ENCODE measurements at places on chromosomes 12 and 14. TPM values are rescaled to one million over a fixed set of nuclear protein-coding genes. Genes with fewer than 3 reads are reported as not detected.

DNA sequence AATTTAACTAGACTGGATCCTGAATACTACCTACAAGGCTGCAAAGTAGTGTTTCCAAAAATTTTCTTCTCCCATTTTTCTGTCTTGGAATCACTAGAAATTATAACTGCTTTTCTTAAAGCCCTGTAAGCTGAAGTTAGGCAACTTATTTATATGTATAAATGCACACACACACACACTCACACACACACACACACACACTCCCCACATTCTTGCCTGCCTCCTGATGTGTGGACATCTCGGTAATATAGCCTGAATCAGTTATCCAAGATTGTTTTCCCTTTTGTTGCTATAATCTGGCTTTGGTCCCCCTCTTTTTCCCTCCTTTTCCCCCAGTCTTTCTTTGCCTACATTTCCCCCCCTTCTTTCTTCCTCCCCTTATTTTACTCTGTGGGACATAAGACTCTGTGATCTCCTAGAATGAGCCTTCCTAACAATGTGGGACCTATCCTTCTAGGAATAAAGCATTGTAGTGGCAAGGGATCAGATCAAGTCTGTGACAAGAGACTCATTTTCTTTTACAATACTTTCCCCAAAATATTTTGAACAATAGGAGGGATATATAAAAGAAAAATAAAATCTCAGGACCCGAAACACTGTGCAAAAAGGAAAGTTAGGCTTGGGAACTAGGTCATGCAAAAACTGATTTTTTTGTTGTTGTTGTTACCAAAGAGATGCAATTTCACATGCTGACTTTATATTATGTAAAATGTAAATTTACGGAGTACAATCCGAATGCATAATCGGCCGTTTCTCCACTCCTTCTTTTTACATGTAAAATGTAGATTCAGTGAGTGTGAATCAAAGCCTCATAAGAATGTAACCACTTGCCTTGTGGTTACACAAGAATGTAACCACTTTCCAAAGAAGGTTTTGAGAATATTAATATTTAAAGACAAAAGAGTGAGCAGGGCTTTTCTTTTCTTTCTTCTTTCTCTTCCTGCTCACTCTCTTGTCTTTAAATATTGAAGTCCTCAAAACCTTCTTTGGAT lies 26.3 kb upstream of the CD69 start:
- DNase-seq, result peak; percentile 26

CLEC9A gene
- total RNA-seq, result not detected

DNA sequence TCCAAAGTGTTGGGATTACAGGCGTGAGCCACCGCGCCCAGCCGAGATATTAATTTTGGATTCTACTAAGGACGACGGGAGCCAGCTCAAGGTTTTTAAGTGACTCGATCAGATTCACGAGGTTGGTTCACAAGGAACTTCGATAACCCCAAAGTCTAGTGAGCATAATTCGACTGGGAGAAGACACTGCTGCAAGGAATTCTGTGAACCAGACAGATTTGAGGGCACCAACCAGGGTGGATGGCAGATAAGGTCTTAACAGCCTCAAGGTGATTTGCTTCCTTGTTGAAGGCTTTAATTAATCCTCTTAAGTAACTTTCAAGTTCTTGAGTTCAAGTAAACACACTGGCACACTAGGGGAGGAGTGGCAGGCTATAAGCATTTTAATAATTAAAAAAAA lies 1.1 kb upstream of the KLHDC2 start:
- no peak for DNase-seq

DNA sequence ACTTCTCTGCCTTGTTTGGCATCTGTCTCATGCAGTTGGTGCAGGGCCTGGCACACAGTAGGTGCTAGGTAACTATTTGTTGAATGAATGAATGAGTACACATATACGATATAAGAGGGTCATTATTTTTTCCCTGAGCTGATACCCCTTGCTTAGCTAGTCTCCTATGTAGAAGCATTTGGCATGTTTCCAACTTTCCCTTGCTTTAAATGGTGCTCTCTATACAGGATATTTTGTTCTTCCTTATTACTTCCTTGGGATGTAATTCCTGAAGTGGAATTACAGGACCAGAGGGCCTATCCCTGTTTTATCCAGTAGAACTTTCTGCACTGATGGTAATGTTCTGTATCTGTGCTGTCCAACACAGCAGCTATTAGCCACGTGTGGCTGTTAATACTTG lies 250.1 kb upstream of the PWP1 start:
- no peak for DNase-seq

DNA sequence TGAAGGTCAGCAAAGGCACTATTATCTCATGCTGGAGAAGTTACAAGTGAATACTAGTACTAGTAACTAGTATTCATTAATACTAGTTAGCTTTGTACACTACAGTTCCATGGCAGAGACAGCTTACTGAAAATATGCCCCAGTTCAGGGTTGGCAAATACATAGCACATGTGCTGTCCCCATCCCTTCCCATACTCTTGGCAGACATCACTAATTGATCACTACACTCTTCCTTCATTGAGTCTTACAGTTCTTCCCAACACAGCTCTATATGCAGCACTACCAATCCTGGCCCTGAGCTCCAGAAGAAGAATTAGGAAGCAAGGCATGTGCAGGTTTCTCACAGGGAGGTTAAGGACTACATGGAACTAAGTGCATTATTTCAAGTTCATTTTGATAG lies 168.3 kb upstream of the EEA1 start:
- DNase-seq, result no peak

DNA sequence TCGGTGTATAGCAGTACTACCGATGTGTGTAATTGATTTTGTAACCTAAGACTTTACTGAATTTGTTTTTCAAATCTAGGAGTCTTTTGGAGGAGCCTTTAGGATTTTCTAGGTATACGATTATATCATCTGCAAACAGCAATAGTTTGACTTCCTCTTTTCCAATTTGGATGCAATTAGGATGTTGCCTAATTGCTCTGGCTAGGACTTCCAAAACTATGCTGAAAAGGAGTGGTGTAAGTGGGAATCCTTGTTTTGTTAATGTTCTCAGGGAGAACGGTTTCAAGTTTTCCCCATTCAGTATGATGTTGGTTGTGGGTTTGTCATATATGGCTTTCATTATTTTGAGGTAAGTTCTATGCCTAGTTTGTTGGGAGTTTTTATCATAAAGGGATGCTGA lies 171.6 kb upstream of the PDE3A start:
- no peak for DNase-seq

DNA sequence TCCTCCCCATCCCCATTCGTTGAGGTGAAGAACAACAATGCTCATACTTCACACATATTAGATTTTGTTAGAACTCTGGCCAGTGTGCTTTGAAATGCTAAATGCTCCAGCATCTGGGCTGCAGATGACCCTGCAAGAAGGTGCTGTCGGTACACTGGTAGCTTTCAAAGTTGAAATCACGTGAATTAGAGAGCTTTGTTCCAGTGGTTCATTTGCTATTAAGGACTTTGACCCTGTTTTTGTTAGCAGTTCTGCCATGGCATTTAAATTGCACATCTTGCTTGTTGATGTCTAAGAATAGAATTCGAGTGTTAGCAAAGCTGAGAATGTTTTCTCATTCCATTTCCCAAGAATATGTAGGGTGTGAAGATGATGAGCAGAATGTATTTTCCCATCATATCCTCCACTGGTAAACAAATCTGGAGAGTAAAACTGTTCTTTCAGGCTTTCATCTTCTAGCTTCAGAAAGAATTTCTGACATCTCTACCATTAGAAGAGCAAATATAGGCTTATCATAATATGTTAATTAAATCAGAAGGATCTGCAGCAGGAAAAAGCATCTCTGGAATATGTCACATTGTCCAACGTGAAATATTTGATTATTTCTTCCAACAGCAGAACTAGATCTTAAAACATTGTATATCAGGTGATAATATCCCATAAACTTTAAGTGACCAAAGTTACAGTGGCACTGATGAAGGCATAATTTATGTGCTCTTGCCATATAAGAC lies 98.8 kb upstream of the PDE3A start:
- DNase-seq, result no peak

TOMM20L gene
- not detected for total RNA-seq

KRT85 gene
- total RNA-seq, result not detected

DNA sequence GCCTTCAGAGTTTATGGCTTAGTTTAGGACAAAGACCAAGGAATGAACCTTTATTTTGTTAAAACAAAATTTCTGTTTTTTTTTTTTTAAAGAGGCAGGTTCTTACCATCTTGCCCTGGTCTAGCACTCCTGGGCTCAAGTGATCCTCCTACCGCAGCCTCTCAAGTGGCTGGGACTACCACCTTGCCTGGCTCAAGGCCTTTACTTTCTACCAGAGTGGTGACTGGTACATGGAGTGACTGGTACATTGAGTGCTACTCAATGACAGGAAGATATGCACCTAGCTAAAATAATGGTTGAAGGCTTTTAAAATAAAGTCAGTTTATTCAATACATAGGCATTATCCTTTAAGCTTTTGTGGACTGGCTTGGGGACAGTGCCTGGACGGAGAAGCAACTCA lies 32.6 kb downstream of the PRICKLE1 start:
- DNase-seq, result no peak

DNA sequence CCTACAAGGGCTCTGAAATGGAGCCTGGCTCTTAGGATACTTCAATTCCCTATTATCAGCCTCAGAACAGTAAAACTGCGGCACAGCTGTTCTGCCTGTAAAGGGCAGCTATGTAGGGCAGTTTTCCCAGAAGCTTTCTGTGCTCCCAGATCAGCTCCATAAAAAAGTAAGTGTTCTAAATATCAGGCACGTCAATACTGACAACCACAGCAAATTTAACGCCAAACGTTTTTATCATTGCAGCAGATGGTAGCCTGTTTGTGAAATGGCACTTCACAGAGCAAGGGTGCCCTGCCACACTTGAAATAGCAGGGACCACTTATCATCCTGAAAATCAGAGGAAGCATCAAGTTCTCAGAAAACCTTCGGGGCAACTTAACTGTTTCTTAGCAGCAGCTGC lies 54.8 kb upstream of the PTHLH start:
- no peak for DNase-seq

DNA sequence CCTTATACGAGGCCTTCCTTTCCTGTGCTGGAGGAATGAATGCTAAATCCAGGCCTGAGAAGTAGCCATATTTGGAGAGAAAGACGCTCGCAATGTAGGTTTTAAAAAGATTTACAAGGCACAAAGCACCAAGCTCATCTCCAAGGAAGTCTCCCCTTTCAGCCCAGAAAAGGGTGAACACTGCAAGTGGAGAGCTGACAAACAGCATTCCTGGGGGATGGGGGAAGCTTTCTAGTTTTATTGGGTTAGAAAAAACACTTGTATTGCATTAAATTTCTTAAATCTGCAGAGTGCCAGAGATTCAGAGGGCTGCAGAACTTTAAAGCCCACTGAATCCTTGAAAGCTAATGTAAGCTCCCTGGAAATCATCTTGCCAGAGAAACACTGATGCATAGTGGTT lies 34.6 kb downstream of the CCDC60 start:
- no peak for DNase-seq

GRCh38 chr12:1876086-1876485 lies 42.4 kb downstream of the CACNA2D4 start:
- no peak for DNase-seq

FOXA1 gene
- total RNA-seq, result 3.1 TPM

GRCh38 chr12:65938807-65939206 lies 114.5 kb downstream of the HMGA2 start:
- DNase-seq, result no peak

DNA sequence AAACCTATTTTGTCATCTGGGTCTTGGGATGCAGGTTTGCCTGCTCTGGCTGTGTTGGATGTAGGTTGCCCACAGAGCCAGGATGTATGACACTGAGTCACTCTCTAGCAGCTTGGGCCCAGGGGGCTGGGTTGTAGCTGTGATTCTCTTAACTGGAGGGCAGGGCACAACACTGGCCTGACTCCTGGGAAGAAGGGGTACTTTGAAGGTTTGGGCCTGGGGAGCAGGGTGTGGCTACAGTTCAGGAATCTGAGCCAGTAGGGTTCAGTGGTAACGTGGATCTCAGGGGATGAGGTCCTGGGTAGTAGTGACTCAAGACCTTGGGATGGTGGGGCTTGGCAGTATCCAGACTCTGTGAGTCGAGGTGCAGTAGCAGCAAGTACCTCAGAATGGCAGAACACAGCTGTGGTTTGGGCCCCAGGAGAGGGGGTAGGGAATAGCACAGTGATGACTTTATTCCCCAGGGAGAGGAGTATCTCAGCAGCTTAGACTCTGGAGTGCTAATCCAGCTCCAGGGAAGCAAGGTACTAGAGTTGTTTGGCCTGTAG lies 25.7 kb downstream of the TBC1D15 start:
- DNase-seq, result peak; percentile 49

- DNase-seq, result peak; percentile 16
Observed at GRCh38 chr12:32568228-32568627, 110.9 kb upstream of the DNM1L start.

GRCh38 chr12:34051486-34051885 lies 29.2 kb downstream of the ALG10 start:
- no peak for DNase-seq

- no peak for DNase-seq
Observed at GRCh38 chr12:65946419-65946818, 122.1 kb downstream of the HMGA2 start.

- no peak for DNase-seq
Observed at GRCh38 chr12:120079411-120080400, 36.8 kb downstream of the RAB35 start.

C1R gene
- total RNA-seq, result 104 TPM

DNA sequence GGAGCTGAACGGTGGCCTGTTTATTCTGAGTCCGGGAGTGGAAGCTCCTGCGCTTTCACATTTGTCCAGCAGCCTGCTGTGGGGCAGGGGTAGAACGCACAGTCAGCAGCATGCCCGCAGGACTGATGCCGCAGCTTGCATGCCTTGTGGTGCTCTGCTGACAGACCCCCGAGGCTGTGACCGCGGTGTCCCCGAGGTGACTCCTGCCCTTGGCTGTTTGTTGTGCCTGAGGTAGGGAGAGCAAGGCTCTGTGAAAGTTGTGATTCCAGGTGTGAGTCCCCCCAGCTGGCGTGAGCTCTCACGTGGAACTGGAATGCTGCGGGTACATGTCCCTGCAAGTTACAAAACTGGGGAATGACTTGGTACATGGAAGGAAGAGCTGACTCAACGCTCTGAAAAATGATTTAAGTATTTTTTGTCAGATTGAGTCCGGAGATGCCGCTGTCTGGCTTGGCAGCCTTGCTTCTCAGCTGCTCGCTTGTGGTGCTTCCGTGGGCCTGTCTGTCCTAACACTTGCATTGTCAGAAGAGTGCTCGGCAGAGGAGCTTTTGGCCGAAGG lies 18.1 kb downstream of the MLXIP start:
- DNase-seq, result no peak

- no peak for DNase-seq
Observed at GRCh38 chr14:74821267-74821915, 54.6 kb downstream of the PROX2 start.

E2F7 gene
- 16.6 TPM for total RNA-seq

MORN3 gene
- total RNA-seq, result 0.23 TPM

DNA sequence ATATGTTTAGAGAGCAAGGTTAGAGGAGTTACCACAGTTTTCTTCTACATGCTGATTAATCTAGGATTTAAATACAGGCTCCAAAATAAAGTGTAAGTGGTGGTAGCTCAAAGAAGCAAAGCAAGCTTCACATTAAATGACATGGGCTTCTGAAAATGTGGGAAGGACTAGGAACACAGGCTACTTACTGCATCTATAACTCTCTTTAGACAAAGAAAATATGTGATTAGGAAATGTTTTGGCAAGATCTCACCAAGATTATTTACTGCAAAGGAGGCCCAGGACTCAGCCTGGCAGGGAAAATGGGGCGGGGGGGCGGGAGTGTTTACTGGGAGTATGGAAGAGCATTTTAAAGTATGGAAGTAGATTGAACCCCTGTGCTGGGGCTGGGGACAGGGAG lies 39.4 kb downstream of the ETV6 start:
- no peak for DNase-seq

GRCh38 chr12:98156697-98157096 lies 358.7 kb upstream of the TMPO start:
- DNase-seq, result no peak

ATG101 gene
- total RNA-seq, result 63.0 TPM

RFX4 gene
- not detected for total RNA-seq

Measured in H4 (cell line).